HFFc6 (cell line): ENCODE measurements at places on chromosomes 2 and 18. TPM values are rescaled to one million over a fixed set of nuclear protein-coding genes. Genes with fewer than 3 reads are reported as not detected.

- no peak overlapping the region for H3K4me3 ChIP-seq
- H3K36me3 ChIP-seq: peaks cover 22% of the 10 kb centered on the region
- H3K27me3 ChIP-seq: no peaks in the 10 kb centered on the region
- H3K27ac ChIP-seq: no peak overlapping the region
Observed at GRCh38 chr2:221448844-221449390, 123.2 kb downstream of the EPHA4 start.

- no peak for DNase-seq
- no peak overlapping the region for H3K4me3 ChIP-seq
- peaks cover 4% of the 10 kb centered on the region for H3K27me3 ChIP-seq
- no peaks in the 10 kb centered on the region for H3K36me3 ChIP-seq
- no peak overlapping the region for H3K27ac ChIP-seq
Observed at GRCh38 chr2:240925191-240925567, 19.0 kb downstream of the CROCC2 start.

GRCh38 chr2:19609266-19609665, 250.8 kb upstream of the OSR1 start:
- peaks cover 69% of the 10 kb centered on the region for H3K4me1 ChIP-seq
- H3K36me3 ChIP-seq: peaks cover 5% of the 10 kb centered on the region
- H3K27me3 ChIP-seq: 0 out of 2 replicates have a peak, but pooled peaks cover 1% of the 10 kb centered on the region
- H3K27ac ChIP-seq: peak overlapping the region; percentile 28
- no peak overlapping the region for H3K4me3 ChIP-seq
- DNase-seq: no peak

DNA sequence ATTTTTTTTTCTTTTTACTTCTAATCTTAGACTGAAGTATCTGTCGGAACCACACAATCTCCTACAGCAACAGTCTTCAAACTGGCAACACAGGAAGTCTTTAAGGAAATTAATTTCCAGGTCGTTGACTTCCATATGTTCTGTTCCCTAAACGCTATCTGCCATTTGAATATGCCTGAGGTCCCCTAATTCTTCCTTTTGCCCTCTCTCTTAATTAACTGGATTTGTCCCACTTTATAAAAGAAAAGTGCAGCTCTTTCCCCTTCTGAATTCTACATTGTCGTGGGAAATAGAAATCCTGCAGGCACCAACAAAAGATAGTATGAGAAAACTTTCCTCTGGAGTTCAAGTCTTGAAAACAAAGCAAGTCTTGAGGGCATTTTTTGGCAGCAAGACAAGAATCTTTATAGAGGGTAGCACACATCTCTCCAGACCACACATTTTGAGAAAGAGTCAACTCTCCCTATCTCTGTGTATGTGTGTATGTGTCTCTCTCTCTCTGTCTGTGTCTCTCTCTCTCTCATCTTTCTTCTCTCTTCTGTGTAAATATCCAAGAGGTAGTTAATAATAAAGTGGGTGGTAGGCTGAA, 879.8 kb downstream of the SOCS6 start:
- no peak for DNase-seq
- no peaks in the 10 kb centered on the region for H3K36me3 ChIP-seq
- H3K4me1 ChIP-seq: no peaks in the 10 kb centered on the region
- no peak overlapping the region for H3K27ac ChIP-seq

GRCh38 chr2:102837626-102838198, 75.9 kb downstream of the TMEM182 start:
- DNase-seq: no peak
- H3K36me3 ChIP-seq: no peaks in the 10 kb centered on the region
- no peaks in the 10 kb centered on the region for H3K4me1 ChIP-seq
- H3K27me3 ChIP-seq: peaks cover 1% of the 10 kb centered on the region; the same call in 1 of the 2 replicates
- no peak overlapping the region for H3K27ac ChIP-seq
- no peak overlapping the region for H3K4me3 ChIP-seq

- peaks cover 9% of the 10 kb centered on the region; the same call in 1 of the 2 replicates for H3K27me3 ChIP-seq
- no peak overlapping the region for H3K4me3 ChIP-seq
- DNase-seq: no peak
- H3K36me3 ChIP-seq: no peaks in the 10 kb centered on the region
Observed at GRCh38 chr18:45320724-45321123, 294.6 kb upstream of the SLC14A2 start.

DNA sequence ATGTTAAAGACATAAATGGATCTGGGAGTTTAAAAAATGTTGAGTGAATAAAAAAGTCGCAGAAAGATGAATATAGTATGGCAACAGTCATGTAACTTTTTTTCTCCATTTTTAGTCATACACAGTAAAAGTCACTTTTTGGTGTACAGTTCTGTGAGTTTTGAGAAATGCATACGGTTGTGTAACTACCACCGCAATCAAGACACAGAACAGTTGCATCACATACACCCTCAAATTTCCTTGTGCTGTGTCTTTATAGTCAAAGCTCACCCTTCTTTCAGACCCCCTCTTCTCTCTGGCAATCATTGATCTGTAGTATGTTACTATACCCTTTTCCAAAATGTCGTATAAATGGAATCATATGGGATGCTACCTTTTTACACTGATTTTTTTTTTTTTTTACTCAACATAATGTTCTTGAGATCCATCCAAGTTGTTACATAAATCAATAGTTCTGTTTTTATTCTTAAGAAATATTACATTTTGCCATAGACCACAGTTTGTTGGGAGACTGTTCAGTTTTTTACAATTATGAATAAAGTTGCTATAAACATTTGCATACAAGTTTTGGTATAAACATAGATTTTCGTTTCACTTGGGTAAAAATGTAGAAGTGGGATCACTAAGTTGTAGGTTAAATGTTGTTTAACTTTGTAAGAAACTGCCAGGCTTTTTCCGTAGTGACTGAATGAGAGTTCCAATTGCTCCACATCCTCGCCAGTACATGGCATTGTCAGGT, 35.4 kb upstream of the AGFG1 start:
- no peak for DNase-seq
- H3K27me3 ChIP-seq: 0 out of 2 replicates have a peak, but pooled peaks cover 2% of the 10 kb centered on the region
- no peaks in the 10 kb centered on the region for H3K4me1 ChIP-seq
- H3K36me3 ChIP-seq: peaks cover 11% of the 10 kb centered on the region
- H3K27ac ChIP-seq: no peak overlapping the region

- no peak overlapping the region for H3K27ac ChIP-seq
- peaks cover 13% of the 10 kb centered on the region for H3K27me3 ChIP-seq
- DNase-seq: no peak
- H3K4me1 ChIP-seq: no peaks in the 10 kb centered on the region; the same call in 1 of the 2 replicates
- no peak overlapping the region for H3K4me3 ChIP-seq
- H3K36me3 ChIP-seq: no peaks in the 10 kb centered on the region
Observed at GRCh38 chr2:128545829-128546228, 227.2 kb upstream of the HS6ST1 start.

- no peak overlapping the region for H3K27ac ChIP-seq
- no peak overlapping the region for H3K4me3 ChIP-seq
- H3K4me1 ChIP-seq: no peaks in the 10 kb centered on the region
- no peaks in the 10 kb centered on the region for H3K36me3 ChIP-seq
Observed at GRCh38 chr2:161388146-161388779, 27.8 kb upstream of the TBR1 start.

The VAMP8 gene
- 0.46 to 0.68 TPM in 2 of 3 replicates, not detected in the other for total RNA-seq

The DCAF17 gene
- 12.4 to 17.1 TPM (median 13.4 TPM) in 3 replicates for total RNA-seq

The NCKAP5 gene
- total RNA-seq: 0.27 to 4.1 TPM (median 0.31 TPM) in 3 replicates

The LPIN1 gene
- total RNA-seq: 17.5 to 21.9 TPM (median 20.1 TPM) in 3 replicates

The CCDC121 gene
- total RNA-seq: 0.91 to 0.96 TPM (median 0.92 TPM) in 3 replicates

The ASXL2 gene
- total RNA-seq: 19.7 to 29.6 TPM (median 24.3 TPM) in 3 replicates

The CPS1 gene
- total RNA-seq: 1.6 to 4.4 TPM (median 2.0 TPM) in 3 replicates
